ENCODE measurements at places on chromosomes 3 and 15.

GRCh38 chr15:95365511-95366107, 964.9 kb upstream of the NR2F2 start:
- no peak for DNase-seq

DNA sequence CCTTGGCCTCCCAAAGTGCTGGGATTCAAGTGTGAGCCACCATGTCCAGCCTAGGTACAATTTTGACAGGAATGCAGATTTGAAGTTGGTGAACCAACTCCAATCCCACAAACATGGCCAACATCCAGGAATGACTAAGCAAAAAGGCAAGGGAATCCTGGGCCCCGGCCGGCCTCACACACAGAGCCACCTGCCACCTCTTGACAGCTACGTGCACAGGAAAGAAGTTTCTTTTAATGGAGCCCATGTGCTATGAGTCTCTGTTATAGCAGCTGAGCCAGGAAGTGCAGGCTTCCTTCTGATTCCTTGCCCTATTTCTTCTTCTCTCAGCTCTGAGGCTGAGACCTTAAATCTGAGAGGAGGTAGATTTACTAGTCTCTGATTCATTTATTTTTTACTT, 8.8 kb downstream of the TMEM40 start:
- DNase-seq, result no peak

GRCh38 chr15:101020451-101020850, 101.3 kb downstream of the LRRK1 start:
- no peak for DNase-seq

DNA sequence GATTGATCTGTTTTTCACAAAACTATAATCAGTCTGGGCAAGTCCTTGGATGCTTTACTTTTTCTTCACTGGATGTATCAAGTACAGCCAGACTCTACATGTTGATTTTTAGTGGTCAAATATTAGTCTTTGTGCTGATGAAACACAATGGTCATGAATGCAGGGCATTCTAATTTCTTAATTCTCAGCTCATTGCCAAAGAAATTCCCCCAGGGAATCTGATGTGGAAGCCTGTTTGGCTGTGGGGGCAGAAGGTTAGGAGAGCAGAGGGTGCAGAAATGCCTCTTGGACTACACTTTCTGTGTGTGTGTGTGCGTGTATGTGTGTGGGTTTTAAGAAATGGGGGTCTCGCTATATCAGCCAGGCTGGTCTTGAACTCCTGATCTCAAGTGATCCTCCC, 48.7 kb upstream of the HACD2 start:
- DNase-seq, result no peak

DNA sequence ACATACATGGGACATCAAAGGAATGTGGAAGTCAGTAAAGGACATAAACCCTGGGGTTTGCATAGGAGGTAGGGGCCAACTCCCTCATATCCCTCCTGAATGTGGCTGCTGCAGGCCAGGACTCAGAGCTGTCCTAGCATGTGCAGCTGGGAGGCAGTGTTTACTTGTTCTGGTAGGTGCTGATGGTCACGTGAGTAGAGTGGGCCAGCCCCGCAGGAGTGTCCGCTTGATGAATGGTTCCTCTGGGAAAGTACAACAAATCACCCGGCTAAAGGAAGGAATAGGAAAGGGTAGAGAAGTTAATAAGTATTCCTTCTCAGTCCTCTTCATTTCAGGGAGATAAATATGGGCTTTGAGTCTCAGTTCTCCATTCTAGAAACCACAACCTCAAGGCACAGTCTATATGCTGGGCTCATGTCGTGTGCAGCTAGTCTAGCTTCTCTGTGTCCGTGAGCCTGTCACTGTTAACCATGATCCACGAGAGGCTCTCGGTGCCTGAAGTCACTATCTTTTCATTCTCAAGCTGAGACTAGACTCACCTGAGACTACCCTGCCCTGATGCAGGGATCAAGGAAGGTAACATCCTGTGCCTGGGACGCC, 17.9 kb downstream of the RIOX2 start:
- no peak for DNase-seq

DNA sequence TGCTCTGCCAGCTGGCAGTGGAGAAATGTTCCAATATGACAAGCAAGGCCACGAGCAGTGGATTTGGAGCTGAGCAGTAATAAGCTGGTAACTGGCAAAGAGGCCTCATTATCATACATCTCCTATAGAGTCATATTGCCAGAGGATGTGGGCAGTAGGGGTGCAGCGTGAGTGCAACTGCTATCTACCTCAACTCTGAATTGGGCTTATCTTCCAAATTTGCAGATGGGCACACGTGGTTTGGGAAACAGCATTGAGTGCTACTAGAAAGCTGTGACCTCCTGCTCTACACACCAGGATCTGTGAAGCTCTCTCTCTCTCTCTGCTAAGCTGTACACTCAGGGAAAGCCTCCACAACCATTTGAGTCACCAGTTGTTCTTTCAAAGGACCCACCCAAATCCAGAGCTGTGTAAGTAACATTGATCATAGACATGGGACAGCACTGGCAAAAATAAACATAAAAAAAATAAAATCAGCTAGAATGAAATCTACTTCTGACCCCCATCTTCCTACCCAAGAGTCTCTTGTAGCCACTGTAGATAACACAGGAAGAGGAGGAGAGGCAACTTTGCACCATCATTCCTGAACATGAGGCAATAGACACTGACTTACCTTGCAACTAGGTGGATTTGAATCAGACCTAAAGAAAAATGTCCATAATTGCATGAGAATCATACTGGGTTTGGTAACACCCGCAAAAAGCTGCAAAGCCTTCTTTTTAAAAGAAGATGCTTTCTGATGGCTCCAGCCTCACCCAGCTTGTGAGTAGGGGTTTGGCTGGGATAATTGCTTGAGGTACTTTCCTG, 82.9 kb upstream of the THBS1 start:
- DNase-seq, result no peak

- DNase-seq, result no peak
These were observed 28.6 kb downstream of the DAG1 start for GRCh38 chr3:49498648-49499047.

GRCh38 chr3:187678726-187679268, 8.6 kb upstream of the SST start:
- DNase-seq, result peak; percentile 44

GRCh38 chr15:45715528-45715927, 80.7 kb downstream of the SQOR start:
- DNase-seq, result no peak

- no peak for DNase-seq
These were observed 12.7 kb upstream of the CRABP1 start for GRCh38 chr15:78327466-78327865.

GRCh38 chr3:69510481-69511030, 124.7 kb upstream of the FRMD4B start:
- no peak for DNase-seq

GRCh38 chr3:102179326-102180177, 255.3 kb upstream of the ZPLD1 start:
- DNase-seq, result no peak

DNA sequence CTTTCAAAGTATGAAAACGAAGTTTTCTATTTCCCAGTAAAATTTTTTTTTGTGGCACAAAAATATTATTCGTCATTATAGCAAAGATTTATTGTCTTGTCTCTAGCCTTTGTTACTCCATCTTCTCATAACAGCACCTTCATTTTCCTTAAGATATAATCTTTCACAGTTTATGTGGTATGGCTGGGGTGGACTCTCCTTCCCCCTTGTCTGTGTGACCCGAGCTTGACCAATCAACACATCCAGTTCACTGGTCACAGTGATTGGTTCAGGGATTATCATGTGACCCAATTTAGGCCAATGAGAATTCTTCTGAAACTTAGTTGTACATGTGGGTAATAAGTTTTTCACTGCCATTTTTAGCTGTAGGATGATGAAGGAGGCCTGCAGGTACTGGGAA, 71.2 kb upstream of the DCBLD2 start:
- no peak for DNase-seq

DNA sequence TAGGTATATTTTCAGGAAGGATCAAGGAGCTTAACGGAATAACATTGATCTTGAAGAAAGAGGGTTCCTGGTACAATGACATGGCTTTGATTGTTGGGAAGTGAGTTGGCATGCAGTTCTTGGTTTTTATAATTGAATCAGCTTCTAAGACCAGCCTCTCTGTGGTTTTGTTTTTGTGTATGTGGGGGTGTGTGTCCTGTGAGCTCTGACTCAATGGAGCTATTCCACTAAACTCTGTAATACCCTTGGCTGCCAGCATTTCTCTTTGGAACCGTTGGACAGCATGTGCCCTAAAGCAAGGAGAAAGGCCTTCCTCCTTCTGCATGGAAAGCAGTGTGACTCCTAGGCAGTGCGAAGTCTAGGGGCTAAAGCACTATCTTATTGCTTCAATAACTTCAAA, 124.8 kb downstream of the EDEM1 start:
- DNase-seq, result no peak

DNA sequence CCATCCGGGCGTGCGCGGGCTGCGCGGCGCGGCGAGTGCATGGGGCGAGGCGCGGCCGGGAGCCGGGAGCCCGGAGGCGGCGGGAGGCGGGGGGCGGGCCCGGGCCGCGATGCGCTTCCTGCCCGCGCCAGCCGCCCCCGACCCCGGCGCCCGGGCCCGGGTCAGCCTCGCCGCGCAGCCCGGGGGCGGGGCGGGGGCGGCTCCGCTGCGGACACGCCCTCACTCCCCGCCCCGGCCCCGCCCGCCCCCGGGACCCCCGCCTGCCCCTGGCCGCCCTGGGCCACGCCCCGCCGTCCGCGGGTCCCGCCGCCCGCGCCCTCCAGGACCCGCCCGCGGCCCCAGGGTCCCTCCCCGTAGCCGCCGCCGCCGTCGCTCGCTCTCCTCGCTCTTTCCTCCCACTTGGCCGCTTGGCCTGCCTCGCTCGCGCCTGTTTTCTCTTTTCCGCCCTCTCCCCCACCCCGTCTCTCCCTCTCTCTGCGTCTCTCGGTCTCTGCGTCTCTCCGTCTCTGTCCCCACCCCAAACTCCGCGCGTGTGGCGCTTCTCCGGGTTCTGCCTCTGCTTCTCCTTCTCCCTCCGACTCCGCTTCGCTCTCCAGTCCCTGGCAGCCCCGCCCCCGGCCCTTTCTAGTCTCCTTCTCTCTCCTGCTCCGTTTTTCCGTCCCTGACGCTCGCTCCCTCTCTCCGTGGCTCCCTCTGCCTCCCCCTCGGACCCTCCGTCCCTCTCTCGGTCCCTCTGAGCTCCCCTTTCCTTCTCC, at the start of gene PLXND1:
Gene PLXND1 (minus strand): TSS at position 41 of the 755 bp plus-strand sequence. CDS start 37 bp downstream, at position 4.
- DNase-seq, result no peak

- DNase-seq, result no peak
These were observed 89.3 kb downstream of the SLCO3A1 start for GRCh38 chr15:91942720-91943394.

GRCh38 chr3:143825513-143825912, 22.8 kb downstream of the SLC9A9 start:
- DNase-seq, result no peak

- DNase-seq, result no peak
These were observed 92.1 kb upstream of the IL12A start for GRCh38 chr3:159896543-159896942.

- DNase-seq, result no peak
These were observed 131.8 kb downstream of the FOXB1 start for GRCh38 chr15:60135961-60136360.

- no peak for DNase-seq
These were observed 13.7 kb downstream of the FOXB1 start for GRCh38 chr15:60017538-60018520.

DNA sequence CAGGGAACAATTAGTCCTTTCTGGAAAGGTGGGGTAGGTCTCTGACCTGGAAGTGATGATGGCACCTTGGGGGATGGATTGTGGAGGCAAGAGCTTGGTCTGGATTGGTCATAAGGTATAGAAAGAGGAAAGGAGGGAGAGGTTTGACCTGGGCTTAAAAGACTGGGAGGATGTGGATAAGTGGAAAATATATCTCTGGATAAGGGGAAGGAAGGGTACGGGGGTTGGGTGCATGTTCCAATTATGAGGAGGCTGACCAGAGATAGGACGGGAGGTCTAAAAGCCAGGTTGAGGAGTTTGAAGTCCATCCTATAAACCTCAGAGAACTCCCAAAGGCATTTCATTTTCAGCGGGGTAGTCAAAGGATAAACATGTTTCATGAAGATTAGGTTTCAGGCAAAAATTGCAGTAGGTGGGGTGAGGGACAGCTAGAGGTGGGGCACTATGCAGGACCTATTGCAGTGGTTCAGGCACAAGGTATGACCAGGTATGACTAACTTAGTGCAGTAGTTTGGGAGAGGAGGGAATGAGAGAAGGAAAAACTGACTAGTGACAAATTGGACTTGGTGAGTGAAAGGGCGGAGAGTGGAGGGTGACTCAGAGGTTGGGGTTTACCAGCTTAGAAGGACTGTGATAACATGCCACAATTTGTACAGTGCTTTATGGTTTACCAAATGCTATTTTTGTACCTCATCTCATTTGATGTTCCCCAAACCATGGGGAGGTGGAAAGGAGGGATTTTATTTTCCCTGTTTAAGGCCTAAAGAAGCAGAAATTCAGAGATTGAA, 10.7 kb downstream of the PDE8A start:
- DNase-seq, result no peak

DNA sequence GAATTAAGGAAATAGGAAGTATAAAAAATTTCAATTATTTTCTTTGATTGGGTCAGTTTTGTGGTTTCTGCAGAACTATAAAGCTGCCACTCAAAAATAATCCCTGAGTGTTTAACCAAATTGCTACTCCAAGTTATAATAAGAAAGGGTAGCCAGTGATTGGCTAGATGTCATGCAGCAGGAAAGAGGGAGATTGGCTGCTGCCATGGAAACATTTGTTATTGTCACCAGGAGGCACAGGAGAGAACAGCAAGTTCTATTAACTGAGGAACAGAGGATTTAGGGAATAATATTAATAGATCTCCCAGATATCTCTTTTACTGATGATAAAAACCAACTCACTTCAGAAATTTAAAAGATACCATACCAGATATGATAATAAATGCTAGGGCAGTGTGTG, 42.6 kb downstream of the CLDN1 start:
- DNase-seq, result no peak

- DNase-seq, result no peak
These were observed 112.1 kb downstream of the TNIK start for GRCh38 chr3:171348121-171348520.

DNA sequence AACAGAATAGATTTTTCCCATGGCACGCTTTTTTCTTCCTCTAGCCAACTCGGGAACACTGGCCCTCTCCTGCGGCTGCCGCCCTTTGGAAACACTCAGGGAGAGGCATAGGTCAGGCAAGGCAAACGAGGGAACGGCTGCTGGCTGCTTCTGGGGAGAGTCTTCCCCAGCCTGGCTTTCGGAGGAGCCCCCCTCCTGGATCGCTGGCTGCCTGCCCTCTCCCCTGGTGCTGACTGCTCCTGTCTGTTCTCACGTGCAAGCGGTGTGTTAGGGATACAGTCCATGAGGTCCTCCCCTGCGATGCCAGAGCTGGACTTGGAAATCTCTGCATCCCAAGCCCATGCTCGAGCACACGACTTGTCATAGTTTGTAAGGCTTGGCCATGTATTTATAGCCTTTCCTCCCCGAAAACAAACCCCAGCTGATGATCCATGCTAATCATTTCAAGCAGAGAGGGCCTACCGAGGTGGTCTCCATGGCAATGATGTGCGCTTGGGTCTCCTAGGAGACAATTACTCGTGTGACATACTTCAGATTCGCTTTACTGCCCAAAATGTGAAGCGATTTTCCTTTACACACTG, 315.6 kb upstream of the ATP10A start:
- no peak for DNase-seq

- no peak for DNase-seq
These were observed 5.2 kb downstream of the TBC1D2B start for GRCh38 chr15:78072080-78072892.
